Hepatic stellate cell (primary cell): ENCODE measurements at places on chromosomes 4 and X.
A peak's percentile ranks its signal among the peaks of the same experiment; 100 is the strongest.

- DNase-seq: no peak
Observed at GRCh38 chr4:53818104-53818503, 226.8 kb upstream of the LNX1 start.

GRCh38 chr4:184283659-184284335 is 66.1 kb upstream of the ENPP6 start:
- peak; percentile 32 for DNase-seq

DNA sequence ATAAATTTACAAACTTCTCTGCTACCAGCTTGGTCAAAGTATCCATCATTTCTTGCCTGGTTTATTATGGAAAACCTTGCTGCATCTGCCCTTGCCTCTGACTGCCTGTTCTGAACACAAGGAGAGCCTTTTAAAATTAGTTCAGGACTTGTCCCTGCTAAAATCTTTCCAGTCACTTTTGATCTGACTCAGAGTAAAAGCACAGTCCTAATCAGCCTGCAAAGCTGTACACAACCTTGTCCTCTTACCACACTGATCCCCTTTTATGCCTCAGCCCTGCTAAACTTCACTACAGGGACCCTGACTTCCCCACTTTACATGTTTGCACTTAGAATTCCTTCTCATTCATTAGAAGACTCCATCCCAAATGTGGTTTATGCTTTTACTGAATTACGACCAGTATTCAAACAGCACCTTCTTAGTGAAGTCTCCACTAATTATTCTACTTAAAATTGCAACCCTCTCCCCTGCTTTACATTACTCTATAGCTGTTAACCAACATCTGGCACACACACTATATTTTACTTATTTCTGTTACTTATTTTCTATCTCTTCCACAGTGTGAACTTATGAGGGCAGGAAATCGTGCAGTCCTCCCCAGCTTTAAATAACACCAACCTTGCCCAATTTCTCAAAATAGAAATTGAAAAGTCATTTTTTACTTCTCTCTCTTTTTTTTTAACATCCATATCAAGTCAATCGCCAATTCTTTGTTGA is 6.3 kb downstream of the GABRA4 start:
- no peak for DNase-seq

DNA sequence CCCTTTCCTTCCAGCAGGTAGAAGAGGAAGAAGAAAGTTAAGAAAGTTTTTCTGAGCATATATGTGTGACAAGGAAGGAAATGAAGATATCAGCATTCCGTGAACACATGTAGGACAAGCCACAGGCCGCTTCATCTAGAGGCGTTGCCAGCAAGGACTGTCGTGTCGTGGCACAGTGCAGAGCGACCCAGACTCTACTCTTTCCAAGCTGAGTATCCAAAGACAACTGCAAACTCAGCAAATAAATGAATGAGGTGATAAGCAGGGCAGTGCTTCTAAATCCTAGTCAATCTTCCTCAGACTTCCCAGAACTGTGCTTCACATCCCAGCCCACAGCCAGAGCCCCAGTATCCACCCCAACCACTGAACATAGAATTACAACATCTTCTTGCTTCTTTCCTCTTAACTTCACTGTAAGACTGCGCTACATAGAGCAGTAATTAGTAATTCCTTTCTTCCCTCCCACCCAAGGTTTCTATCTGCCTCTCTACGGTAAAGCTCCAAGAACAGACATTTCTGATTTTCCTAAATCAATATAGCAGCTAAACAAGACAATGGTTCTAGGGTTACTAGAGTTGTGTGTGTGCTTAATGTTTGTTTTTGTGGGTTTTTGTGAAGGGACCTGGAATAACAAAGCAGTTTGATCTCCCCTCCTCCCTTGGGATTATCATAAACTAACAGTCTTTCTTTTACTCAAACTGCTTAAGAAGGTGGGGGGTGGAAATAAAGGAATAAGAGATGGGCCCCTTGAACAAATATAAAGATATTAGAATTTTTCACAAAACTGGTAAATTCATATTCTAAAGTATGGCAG is 71.6 kb downstream of the PAPSS1 start:
- DNase-seq: no peak

- DNase-seq: no peak
Observed at GRCh38 chr4:71832049-71832448, 48.2 kb upstream of the GC start.

DNA sequence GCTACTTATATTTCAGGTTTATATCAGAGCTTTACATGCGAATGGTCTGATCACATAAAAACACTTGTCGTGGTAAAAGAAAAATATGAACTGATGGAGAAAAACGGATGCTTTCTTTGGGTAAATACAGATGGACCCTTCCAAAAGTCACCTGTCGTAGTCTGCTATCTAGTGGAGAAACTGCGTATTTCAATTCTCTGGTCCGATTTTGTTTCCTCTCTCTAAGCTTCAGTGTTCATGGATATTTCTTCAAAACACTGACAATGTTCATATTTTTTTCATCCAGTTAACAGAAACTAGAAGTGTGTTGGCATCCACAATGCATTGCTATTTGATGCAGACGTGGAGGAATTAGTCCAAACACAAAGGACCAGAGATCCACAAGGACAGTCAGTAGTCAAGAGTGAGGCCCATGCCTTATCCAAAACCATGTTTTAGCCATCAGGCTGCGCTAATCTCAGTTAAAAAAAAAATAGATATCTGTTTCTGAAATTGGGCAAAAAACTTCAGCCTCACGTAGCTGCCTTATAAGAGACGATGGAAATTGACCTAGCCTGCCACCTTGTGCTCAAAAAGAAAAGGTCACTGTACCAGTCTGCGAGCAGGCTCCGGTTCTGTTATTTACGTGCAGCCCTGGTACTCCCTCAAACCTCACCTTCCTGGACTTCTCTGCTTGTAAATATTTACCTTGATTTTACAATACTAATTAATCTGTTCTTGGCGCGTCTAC is 16.0 kb downstream of the MEPE start:
- DNase-seq: peak; percentile 42

DNA sequence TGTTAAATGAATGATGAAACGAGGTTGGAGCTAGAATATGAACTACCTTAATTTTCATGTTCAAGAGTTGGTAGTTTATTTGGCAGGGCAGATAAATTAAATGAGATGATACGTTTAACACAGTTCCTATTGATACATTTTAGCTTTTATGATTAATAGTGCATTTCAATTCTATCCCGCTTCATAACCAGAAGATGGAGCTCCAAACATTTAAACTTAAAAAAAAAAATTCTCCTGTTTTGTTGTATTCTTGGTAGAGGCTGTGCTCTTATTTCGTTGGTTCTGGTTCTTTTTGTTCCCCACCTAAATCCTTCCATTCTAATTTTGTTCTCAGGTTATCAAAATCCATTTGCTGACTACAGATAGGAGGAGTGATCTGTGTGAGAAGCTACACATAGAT is 71.8 kb upstream of the PTPN13 start:
- no peak for DNase-seq

GRCh38 chr4:749698-750666 is 44.4 kb downstream of the PCGF3 start:
- DNase-seq: no peak

- peak; percentile 36 for DNase-seq
Observed at GRCh38 chr4:124631760-124632159, 80.8 kb downstream of the ANKRD50 start.

- DNase-seq: no peak
Observed at GRCh38 chr4:30437316-30437715, 282.9 kb upstream of the PCDH7 start.

DNA sequence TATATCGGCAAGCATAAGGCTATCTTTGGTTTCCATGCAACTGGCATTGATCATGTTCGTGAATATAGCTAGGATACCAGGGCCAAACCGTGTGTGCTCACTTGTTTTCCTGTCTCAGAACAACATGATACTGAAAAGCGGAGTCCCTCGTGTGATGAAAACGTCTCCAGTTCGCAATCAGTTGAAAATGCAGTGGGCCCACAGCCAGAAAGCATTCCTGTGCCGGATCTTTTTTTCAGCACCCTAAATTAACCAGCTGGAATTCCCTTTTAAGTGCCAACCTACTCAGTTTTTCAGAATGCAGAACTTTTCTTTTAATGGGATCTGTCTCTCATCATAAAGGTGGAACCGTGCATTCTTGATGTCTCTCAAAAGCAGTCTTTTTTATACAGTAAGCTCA is 130.8 kb upstream of the FRG1 start:
- no peak for DNase-seq

DNA sequence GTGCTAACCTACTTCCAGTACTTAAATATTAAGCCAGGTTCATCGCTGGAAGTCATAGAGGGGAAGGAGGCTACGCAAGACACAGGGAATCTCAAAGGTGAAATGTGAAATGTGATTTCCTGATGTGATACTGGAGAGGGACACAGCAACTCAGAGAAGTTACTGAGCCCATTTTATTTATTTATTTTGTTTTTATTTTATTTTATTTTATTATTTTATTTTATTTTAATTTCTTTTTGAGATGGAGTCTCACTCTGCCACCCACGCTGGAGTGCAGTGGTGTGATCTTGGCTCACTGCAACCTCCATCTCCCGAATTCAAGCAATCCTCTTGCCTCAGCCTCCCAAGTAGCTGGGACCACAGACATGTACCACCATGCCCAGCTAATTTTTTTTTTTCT is 19.7 kb downstream of the CLRN2 start:
- no peak for DNase-seq

GRCh38 chr4:109072595-109072994 is 229.9 kb downstream of the COL25A1 start:
- DNase-seq: no peak

GRCh38 chr4:187027272-187027671 is 303.6 kb upstream of the FAT1 start:
- no peak for DNase-seq

GRCh38 chr4:153205757-153206156 is 1.5 kb downstream of the TRIM2 start:
- no peak for DNase-seq

- no peak for DNase-seq
Observed at GRCh38 chr4:94409375-94409679, 42.4 kb upstream of the PDLIM5 start.

DNA sequence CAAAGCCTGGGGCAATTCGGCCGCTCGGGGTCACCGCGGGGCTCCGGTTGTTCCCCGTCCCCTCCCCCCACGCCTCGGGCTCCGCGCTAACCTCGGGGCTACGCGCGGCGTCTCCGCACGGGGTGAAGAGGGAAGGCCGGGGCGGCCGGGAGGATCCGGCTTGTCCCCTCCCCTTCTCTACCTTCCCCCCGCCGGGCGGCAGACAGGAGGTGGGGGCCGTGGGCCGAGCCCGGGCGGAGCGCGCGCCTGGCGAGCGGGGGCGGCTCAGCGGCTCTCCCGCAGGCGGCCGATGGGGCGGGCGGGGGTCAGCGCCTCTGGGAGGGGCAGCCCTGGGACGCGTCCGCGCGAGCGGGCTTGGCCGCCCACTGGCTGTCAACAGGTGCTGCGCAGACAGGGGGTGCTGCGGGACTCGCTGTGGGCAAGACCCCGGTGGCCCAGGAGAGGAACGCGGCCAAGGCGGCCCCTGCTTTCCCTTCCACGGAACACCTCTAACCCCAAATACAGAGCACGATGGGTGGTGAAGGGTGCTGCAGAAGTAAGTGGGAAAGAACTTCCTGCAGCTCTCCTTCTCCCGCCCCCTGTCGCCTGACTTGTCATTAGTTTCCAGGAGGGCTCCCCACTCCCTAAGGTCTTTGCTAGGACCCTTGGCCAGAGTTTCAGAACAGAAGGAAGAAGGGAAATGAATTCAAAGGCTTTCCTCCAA is at the start of gene PDGFC:
PDGFC (minus strand) TSS at position 124 of the 703 bp plus-strand sequence. CDS start 896 bp downstream, outside the sequence.
- peak; percentile 69 for DNase-seq

DNA sequence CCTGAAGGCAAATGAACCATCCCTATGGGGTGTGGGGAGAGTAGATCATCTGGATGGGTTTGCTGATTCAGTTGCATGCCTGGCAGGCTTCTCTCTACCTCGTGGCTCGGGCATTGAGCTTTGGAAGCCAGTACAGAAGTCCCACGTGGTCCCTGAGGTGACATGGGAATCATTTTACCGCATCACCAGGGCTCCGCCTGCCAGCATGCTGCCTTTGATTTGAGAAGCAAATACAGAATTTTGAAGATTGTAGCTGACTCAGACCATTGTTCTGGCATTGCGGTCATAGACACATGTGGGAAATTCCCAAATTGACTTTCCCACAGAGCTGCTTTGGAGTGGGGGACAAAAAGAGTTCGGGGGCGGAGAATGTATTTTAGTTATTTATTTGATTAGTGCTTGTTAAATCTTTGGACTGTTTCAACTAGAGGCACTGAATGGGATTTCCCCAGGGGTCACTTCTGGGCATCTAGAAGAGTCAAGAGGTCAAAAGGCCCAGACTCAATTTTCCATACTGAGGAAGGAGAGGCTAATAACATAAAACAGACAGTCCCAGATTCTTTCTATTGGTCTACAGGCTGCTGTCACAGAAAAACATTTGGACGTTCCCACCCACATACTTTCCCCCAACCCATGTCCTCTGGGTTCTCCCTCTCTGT is 79.3 kb downstream of the NHSL2 start:
- DNase-seq: peak; percentile 17

- no peak for DNase-seq
Observed at GRCh38 chr4:139458999-139459398, 5.1 kb downstream of the RAB33B start.

DNA sequence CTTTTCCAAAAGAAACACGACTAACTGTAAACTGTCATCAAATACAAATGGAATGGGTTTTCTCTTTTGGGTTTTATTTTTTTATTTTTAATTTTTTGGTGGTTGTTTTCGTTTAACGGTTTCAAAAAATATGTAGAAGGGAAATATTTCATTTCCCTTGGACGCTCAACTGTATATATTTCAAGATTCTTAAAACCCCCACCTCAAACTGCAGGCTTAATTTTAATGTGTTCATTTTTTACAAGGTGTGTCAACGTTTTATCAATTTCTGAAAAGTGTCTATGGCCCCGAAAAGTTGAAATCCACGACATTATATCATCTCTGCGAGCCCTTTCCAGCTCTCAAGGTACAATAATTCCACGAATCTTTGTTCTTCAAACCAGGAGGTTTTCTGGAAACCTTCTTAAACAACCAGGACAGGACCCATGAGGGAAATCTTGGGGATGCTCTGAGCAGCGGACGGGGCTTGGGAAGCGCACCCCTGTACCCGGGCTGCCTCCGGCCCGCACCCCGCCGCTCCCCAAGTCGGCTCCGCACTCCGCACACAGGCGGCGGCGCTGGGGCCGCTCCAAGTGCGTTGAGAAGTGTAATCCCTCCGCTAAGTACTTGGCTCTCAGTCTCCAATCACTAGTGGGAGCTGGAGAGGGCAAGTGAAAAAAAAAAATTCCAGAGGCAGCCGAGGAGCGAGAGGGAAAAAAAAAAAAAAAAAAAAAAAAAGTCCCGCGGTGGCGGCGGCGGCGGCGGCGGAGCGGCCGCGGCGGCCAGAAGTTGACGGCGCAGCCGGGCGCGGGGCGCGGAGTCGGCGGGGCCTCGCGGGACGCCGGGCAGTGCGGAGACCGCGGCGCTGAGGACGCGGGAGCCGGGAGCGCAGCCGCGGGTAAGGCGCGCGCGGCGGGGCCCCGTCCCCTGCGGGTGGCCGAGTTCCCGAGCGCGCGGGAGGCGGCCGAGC is at the start of gene BMPR1B:
BMPR1B (plus strand) TSS at position 764 of the 949 bp plus-strand sequence. CDS start 346,470 bp downstream, outside the sequence.
- peak; percentile 56 for DNase-seq
